ENCODE measurements at places on chromosomes 5 and 9.

- H3K27ac ChIP-seq: no peak overlapping the region
- no peaks in the 10 kb centered on the region for H3K4me1 ChIP-seq
- H3K4me3 ChIP-seq: no peak overlapping the region
- peaks cover 4% of the 10 kb centered on the region for H3K36me3 ChIP-seq
These were observed 1.9 kb upstream of the LRRC70 start for GRCh38 chr5:62576570-62577170.

- DNase-seq: peak; percentile 31
- no peaks in the 10 kb centered on the region for H3K4me1 ChIP-seq
- no peaks in the 10 kb centered on the region for H3K36me3 ChIP-seq
These were observed 109.2 kb upstream of the SHB start for GRCh38 chr9:38178237-38178636.

DNA sequence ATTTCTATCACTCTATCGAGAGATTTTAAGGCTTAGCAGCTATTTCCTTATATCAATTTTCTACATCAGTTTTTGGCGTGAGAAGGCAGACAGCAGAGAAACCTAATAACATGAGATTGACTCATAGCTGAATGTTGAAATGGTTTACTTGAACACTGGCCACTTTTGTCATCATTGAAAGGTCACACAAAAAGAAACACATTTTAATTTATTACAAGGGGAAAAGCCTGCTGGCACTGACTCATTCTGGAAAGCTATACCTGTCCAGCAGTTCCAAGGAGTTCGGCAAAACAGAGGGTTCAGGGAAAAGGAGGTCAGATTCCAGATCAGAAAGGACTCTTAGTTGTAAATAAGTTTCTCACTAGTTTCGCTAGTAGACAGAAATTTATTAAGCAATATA is 566.4 kb downstream of the DNAH5 start:
- H3K27me3 ChIP-seq: no peaks in the 10 kb centered on the region
- DNase-seq: no peak
- no peaks in the 10 kb centered on the region for H3K36me3 ChIP-seq
- no peak overlapping the region for H3K27ac ChIP-seq
- H3K4me3 ChIP-seq: no peak overlapping the region

- no peaks in the 10 kb centered on the region for H3K36me3 ChIP-seq
- H3K27ac ChIP-seq: peak overlapping the region; percentile 57
These were observed 203.6 kb downstream of the PIK3R1 start for GRCh38 chr5:68419081-68419636.

- peaks cover 30% of the 10 kb centered on the region for H3K4me1 ChIP-seq
- H3K27ac ChIP-seq: peak overlapping the region; percentile 85
- no peaks in the 10 kb centered on the region for H3K36me3 ChIP-seq
- no peak for DNase-seq
These were observed 84.9 kb downstream of the ZNF608 start for GRCh38 chr5:124661317-124662141.

DNA sequence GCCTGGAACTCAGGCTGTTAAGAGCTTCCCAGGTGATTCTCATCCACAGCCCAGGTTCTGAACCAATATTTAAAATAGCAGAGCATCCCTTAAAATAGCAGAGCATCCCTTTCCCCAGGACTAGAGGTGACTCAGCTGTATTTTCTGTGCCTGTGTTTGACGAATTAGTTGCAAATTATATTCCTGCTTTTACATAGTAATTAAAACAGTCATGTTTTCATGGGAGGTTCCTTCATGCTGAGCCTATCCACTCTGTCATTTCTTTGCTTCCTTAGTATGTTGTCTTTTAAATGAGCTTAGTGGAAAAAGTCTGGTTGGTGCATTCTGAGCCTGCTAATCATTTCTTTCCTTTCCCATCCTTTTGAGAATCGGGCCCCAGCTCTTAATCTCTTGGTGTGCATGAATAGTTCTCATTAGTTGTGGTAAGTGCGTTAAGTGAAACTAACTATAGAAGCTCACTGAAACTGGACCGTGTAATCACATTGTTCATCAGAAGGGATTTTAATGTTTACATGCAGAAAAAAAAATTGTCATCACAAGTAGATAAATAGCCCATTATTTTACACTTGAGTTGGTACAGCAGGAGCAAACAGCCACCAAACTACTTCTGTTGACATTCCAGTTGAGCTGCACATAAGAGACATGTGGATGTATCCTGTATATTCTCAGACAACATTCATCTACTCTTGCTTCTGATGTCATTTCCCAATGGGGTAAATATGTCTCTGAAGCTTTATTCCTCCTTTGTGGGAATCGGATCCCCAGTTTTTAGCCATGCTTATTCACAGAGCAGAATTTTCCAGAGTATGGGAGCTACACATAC is 596.9 kb upstream of the WWC1 start:
- no peaks in the 10 kb centered on the region for H3K27me3 ChIP-seq
- no peak for DNase-seq
- H3K36me3 ChIP-seq: no peaks in the 10 kb centered on the region
- no peak overlapping the region for H3K27ac ChIP-seq
